NCI-H460 (cell line): ENCODE measurements at places on chromosomes 3 and 15.
A peak's percentile ranks its signal among the peaks of the same experiment; 100 is the strongest.

- DNase-seq: no peak
Observed at GRCh38 chr3:141152130-141152529, 79.5 kb upstream of the PXYLP1 start.

GRCh38 chr3:69855436-69856162 lies 116.3 kb downstream of the MITF start:
- DNase-seq: no peak

DNA sequence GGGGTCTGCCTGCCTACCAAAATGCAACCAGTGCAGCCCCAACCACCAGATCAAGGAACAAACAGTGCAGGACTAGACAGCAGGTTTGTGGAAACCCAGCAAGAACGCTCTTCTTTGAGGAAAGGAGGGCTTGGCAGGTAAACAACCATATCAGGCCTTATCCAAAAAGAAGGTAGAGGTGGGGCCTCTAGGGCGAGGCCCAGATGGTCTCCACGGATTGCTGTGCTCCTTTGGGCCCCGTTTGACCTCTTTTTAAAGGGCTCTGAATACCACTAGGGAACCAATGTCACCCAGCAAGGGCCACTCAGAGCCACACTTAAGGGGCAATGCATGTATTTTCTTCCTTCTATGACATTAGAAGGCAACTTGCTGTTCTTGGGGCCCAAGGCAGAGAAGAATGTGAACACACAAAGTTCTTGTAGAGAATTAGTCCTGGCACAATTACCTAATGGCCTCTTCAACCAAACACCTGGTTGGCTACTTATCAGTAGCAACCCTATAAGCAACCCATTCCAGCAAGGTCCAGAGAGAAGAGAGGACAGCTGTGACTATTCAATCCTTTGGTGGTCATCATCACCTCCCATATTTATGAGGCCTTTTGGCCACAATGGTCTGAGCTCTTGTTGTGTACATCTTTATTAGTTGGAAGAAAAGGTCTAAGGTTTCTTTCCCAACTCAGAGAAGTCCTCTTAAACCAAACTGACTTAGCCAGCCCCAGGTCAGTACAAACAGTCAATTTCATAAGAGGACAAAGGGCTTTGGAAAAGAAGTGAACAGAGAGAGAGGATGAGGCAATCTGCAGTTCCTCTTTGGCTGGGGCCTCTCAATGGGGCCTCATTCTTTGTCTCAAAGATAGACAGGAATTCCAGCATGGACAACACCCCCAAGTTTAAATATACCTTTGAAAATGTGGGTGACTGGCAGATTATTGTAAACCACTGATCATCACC lies 36.0 kb downstream of the FOXP1 start:
- DNase-seq: no peak

DNA sequence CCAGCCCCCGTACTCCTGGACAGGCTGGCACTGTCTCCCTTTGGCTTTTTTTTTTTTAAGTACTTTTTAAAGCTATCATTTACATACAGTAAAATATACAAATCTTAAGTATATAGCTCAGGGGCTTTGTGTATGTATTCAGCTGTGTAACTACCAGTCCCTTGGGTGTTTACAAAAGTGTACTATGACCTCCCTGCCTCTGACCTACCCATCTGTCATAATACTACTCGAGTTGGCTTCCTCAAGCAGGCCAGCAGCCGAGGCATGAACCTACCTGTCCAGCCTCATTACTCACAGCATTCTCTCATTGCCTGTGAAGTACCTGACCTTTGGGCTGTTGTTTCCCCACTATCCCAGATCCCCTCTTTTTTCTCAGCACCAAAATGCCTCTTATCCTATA lies 33.2 kb downstream of the ABHD2 start:
- DNase-seq: no peak

GRCh38 chr3:196985298-196985697 lies 16.7 kb upstream of the PIGZ start:
- DNase-seq: no peak

DNA sequence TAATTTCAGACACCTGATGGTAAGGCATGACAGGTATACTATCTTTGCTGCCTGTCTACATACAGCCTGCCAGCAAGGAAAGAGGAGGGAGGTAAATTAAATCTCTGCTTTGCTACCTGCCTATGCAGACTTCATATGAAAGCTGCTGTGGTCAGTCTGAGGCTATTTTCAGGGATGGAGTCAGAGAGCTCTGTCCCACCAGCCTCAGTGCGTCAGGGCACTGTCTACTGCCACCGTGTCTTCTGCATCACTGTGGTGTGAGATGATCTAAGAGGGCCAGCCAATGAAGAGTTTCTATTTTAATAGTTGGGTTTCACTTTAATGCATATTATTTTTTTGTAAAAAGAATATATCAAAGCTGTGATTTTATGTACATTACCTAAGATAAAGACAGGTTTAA lies 125.6 kb downstream of the CADPS start:
- no peak for DNase-seq

DNA sequence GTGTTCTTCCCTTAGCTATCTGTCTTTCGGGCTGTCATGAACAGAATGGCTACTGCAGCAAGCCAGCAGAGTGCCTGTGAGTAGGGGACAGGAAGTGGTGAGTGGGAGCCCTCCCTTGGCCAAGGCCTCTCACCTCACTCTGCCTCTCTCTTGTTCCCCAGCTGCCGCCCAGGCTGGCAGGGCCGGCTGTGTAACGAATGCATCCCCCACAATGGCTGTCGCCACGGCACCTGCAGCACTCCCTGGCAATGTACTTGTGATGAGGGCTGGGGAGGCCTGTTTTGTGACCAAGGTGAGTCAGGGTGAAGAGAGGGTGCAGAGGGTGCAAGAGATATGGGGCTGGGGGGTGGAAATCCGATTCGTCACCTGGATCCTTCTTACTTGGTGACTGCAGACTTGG lies 3.0 kb downstream of the DLL4 start:
- DNase-seq: no peak

DNA sequence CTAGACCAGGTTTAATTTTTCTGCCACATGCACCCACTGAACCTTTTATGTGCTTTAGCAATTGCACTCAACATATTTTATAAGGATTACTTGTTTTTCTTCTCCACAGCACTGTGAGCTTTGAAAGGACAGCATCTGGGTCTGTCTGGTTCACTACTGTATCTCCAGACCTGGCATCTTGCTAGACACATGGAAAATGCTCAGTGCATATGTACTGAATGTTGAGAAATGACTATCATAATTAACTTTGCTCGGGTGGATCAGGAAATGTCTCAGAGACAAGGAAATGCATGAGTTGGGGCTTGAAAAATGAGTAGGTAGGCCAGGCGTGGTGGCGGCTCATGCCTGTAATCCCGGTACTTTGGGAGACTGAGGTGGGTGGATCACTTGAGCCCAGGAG lies 40.2 kb downstream of the DOCK3 start:
- no peak for DNase-seq

- DNase-seq: no peak
Observed at GRCh38 chr3:150544041-150544440, 2.3 kb downstream of the SERP1 start.

GRCh38 chr15:73127302-73127936 lies 75.2 kb downstream of the NEO1 start:
- peak; percentile 38 for DNase-seq

GRCh38 chr3:196632046-196632751 lies 7.3 kb upstream of the NRROS start:
- peak; percentile 67 for DNase-seq

DNA sequence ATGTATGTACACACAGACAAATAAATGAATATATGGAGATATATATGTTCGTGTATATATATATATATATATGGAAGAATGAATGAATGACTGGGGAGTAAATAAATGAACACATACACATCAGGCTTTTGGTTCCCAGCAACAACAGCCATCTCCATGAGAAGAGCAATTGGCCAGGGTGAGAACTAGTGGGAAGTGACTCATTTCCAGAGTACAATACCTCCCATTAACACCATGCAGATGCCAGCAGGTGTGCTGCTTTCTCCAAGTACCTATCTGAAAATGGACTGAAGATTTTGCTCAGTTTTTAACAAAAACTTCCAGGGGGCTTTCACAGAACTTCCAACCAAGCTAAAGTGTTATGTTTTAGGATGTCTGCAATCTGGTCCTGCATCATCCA lies 179.8 kb upstream of the SLC2A2 start:
- DNase-seq: no peak

- no peak for DNase-seq
Observed at GRCh38 chr3:184336547-184337398, 627 bp upstream of the FAM131A start.

- DNase-seq: no peak
Observed at GRCh38 chr3:13590841-13591520, 42.1 kb downstream of the FBLN2 start.

DNA sequence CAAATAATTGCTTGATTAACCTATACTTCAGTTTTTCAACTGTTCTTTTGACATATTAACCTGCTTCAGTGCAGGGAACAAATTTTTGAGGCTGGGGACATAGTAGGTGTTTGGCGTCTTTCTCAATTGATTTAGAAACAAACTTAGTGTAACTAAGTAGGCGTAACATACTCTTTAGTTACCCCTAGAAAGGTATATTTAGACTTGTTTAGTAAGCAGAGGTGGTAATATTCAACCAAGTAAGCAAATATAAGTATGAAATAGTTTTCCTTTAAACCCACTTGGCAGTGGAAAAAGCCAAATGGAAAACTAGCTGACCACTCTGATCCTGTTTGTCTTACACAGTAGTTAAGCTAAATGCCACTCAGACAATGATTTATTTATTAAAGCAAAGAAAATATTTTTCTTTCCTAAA lies 113.2 kb downstream of the MBNL1 start:
- DNase-seq: no peak

DNA sequence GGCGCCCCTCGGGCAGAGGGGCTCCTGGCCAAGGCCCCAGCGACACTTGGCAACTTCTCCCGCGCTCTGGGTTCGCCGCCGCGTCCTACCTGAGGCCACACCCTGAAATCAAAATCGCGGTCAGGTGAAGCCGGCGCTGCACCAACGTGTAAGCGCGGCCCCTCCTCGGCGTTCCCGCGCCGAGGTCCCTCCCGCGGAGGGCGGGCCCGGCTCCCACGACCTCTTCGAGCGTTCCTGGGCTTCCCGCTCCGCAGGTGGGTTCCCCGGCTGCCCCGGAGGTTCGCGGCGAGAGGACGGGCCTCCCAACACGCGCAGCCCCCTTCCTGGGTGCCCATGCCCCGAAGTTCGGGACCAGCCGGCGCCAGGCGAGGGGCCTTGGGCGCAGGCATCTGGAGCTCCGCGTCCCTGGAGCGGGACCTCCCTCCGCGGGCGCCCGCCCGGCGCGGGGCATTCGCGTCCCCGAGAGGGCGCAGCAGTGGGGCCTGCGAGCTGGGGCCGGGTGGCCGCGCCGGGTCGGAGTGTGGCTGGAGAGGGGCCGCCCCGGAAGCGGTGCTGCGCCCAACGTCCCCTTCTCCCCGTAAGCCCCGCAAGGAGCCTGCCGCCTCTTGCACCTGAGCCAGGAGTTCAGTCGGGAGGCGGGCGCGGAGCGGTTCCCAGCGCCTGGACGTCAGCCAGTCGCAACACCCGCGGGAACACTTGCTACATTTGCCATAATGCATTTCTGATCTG lies 13.7 kb downstream of the PAK6 start:
- no peak for DNase-seq

DNA sequence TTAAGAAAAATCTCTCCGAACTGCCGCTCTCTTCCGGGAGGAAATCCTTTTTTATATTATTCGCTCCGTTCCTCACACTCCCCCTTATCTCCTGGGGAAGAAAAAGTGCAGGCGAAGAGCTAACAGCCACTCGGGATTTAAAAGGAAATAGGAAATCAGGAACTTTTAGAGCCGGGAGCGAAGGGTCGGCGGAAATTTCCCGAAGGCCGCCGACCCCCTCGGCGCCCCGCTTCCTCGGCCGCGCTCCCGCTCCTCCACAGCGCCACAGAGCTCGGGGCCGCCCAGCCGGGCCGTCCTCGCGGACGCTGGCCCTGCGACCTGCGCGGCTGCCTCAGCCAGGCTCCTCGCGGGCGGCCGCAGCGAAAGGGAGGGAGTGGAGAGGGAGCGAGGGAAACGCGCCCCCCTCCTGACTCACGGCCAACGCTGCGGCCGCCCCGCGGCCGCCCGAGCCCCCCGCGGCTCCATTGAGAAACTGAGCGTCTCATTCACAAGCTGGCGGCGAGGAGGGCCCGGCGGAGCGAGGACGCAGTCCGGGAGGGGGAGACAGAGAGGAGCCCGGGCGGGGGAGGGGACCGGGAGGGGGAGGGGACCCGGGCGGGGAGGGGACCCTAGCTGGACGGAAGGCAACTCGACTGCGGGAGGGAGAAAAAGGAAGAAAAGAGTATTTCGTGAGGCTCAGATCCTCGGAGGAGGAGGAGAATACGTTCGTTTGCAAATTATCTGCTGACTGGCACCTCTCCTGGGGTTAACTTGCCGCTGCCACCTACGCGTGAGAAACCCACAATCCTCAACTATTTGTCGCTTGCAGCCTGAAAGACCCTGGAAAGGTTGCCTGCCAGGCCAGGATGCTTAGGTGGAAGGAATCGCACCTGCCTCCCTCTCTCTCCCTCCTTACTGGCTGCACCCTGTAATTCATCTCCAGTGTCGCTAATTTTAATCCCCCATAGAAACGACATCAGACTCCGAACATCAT lies at the start of gene PTPN9:
Gene PTPN9 (minus strand): TSS at position 368 of the 973 bp plus-strand sequence. CDS start 539 bp downstream, outside the sequence.
- DNase-seq: peak; percentile 61

GRCh38 chr3:122943828-122944190 lies 83.8 kb downstream of the SEMA5B start:
- DNase-seq: no peak

- no peak for DNase-seq
Observed at GRCh38 chr3:98482717-98483482, 14.6 kb upstream of the OR5K2 start.

DNA sequence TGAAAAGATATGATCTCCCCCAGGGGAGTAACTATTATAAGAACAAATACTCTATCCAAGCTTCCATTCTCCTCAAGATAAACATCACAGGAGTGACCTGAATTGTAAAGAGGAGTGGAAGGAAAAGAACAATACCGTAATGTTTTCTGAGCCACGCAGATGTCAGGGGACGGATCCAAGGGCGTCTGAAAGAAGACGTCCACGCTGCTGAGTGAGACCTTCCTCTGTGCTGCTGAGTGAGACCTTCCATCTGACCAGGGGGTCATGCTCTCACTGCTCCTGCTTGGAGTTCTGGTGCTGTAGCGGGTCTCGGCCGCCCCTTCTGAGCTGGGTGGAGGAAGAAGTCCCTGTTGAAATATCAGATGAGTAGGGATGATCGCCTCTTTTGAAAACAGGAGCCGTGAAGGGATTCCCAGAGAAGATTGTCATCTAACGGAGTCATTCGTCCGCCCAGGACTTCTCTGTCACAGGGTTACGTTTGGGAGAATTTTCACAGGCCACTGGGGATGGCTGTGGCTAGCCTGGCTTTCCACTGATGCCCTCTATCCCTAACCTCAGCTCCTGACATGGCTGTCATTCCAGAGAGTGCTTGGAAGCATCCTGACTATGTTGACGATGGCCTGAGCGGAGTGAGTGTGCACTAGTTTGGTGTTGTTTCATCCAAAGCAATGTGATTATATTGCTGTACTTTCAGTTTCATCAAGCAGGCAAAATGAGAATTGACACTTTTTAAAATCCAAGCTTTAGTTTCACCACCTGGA lies 184.9 kb downstream of the APBA2 start:
- DNase-seq: no peak

GRCh38 chr15:86653344-86654197 lies 573.9 kb downstream of the AGBL1 start:
- DNase-seq: no peak

- DNase-seq: no peak
Observed at GRCh38 chr15:57376696-57377477, 582 bp downstream of the CGNL1 start.
